ENCODE measurements at places on chromosomes 7 and 10.

DNA sequence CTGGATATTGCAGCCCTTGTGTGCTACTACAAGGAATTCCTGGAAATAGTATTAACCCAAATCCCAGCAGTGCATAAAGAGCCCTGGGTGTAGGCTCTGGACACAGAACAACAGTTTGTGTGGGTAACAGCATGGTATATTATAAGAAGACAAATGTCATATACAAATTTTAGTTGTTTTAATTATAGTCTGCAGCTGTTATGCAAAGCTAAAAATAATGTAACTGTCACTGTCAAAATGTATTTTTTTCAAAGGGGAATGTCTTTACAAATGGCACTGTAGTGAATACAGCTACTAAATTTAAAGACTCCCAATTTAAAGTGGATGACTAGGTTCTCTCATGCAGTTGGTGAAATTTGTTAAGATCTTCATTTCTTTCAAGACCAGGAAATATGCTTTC is 339.0 kb downstream of the GPR37 start:
- no peak for DNase-seq

- DNase-seq: no peak
Measured at GRCh38 chr7:82358009-82358578, 85.5 kb downstream of the CACNA2D1 start.

- DNase-seq: no peak
Measured at GRCh38 chr10:80504897-80505465, 32.7 kb upstream of the SH2D4B start.

- DNase-seq: no peak
Measured at GRCh38 chr7:114534953-114535352, 120.3 kb downstream of the FOXP2 start.

GRCh38 chr10:11234857-11235531 is 217.3 kb downstream of the CELF2 start:
- DNase-seq: no peak

DNA sequence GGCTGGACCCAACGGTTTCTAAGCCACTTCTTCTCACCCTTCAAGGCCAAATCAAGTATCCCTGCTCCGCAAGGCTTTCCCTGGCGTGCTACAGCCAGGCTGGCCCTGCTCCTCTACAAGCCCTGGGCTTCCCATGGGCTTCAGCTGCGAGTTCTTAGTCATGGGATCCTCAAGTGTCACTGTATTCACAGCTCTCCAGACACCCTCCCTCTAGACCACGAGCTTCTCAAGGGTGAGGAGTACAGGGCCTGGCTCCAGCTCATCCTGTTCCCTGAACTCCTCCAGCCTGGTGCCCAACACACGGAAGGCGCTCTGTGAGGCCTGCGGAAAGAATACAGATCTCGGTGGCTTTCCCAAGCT is 38.8 kb downstream of the FAM53B start:
- no peak for DNase-seq

- no peak for DNase-seq
Measured at GRCh38 chr7:17774248-17774647, 166.0 kb downstream of the SNX13 start.

- DNase-seq: no peak
Measured at GRCh38 chr7:96136600-96137239, 185.2 kb downstream of the SLC25A13 start.
